Omental fat pad (tissue), 4 donors: ENCODE measurements at places on chromosomes 5 and 9.
A peak's percentile ranks its signal among the peaks of the same experiment; 100 is the strongest.

GRCh38 chr9:36082931-36083330 is 46.2 kb downstream of the RECK start:
- no peak for DNase-seq

DNA sequence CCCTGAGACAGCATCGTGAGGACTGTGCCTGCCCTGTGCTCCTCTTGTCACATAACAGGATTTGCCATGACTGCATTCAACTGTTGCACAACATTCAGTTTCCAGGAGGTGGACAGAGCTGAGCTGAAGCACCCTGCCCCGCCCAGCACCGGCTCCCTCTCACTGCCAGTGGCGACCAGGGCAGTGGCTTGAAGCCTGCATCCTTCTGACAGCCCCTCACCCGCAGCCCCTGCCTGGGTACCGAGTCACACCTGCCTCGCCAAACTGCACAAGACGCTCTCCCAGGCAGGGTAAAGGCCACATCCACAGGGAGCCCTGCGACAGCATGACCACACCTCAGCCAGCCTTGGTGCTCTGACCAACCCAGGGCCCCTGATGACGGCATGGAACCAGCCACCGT is 59.9 kb upstream of the ZNF354A start:
- no peak for DNase-seq

GRCh38 chr5:157993201-157993600 is 134.3 kb upstream of the CLINT1 start:
- no peak for DNase-seq

GRCh38 chr9:91037511-91038482 is 236.2 kb downstream of the SYK start:
- peak; percentile 46 for DNase-seq

DNA sequence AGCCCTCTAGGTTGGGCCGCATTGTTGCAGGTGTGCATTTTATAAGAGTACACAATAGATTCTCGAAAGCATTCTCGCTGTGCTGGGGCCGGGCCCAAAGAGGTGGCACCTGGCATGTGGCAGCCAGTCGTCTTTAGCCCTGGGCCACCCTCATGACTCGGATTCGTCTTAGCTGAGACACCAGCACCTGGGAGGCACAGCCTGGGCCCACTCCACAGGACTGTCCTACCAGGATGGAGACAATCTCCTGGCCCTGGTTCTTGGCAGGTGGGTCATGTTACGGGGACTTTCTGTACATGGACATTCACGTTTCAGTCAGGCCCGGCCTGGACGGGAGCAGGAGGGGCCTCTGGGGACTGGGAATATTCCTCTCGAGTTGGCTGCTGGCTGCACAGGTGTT is 212.5 kb downstream of the FANCC start:
- DNase-seq, result no peak

GRCh38 chr9:92723801-92724323 is 40.8 kb downstream of the BICD2 start:
- no peak for DNase-seq

DNA sequence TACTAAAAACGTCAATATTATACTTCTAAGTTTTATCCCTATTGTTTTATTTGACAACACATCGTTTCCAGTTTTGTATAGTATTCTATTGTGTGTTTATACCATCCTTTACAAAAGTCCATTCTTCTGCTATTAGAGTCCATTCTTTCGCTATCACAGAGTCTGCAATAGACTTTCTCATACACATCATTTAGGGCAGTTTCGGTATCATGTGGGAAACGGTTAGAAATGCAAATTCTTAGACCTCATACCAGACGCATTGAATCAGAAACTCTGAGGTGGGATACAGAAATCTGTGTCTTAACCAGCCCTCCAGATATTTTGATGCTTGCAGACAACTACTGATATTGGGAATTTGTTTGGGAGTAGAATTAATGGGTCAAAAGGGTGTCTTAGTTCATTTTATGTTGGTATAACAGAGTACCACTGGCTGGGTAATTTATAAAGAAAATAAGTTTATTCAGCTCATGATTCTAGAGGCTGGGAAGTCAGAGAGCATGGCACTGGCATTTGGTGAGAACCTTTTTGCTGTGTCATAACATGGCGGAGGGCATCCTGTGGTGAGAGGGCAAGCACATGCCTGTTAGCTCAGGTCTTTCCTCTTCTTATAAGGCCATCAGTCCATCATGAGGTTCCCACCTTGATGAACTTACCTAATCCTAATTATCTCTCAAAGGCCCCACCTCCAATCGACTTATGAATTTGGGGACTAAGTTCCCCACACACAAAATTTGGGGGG is 21.1 kb downstream of the CARTPT start:
- no peak for DNase-seq

DNA sequence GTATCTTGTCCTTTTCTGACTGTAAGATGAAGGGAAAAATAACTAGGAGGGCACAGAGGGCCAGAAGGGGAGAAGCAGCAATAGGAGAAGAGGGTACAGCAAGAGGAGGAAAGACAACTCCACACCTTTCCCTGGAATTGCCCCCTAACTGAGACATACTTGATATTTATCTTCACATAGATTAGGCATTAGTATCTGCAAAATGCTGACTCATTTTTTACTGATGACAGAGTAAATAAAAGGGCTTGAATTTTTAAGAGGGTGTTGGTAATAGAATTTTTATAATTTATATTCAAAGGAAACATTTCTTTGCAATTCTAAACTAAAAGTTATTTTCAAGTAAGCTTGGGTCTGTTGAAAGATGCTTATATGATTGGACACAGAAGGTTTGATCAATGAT is 86.8 kb upstream of the PRRC1 start:
- DNase-seq, result no peak

GRCh38 chr5:142915813-142916424 is 145.7 kb downstream of the ARHGAP26 start:
- no peak for DNase-seq

DNA sequence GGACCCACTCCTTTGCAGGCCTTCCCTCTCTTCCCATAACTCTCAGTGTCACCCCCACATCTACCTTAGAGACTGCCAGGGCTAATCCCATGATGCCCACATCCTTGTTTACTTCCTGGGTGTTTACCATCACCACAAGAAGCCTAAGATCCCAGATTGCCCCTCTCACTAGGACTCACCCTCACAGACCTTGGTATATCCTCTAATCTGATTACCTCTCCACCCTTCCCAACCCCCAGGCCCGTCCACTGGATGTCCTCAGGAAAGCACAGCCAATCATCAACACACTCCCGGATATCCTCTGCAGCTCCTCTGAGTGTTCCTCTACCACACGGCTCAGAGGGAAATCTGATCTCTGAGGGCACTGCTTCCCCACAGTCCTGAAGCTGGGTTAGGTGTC is 91.0 kb downstream of the FOXD1 start:
- no peak for DNase-seq

- no peak for DNase-seq
Observed at GRCh38 chr9:33750307-33750838, 45.0 kb upstream of the PRSS3 start.

- no peak for DNase-seq
Observed at GRCh38 chr5:91174396-91174795, 208.7 kb downstream of the ARRDC3 start.

DNA sequence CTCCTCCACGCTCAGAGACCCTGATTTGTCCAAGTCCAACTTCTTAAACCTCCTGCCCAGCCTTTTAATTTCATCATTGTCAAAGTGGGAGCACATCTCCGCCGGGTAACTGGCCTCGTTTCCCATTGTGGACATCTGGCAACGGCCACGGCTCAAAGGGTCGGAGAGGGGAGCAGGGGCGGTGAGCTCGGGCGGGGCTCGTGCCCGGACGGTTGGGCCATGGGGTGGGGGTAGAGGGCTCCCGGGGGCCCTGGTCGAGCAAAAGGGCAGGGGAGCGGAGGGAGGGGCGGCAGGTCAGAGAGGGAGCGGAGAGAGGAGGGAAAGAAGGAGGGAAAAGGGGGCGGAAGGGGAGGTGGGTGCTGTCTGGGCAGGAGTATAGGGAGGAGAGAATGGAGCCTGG is at the start of gene PPP3R2:
Gene PPP3R2, minus strand, starts transcription at position 174 of the 400 bp plus-strand sequence. Its CDS starts 48 bp downstream, at position 126.
- DNase-seq, result no peak

DNA sequence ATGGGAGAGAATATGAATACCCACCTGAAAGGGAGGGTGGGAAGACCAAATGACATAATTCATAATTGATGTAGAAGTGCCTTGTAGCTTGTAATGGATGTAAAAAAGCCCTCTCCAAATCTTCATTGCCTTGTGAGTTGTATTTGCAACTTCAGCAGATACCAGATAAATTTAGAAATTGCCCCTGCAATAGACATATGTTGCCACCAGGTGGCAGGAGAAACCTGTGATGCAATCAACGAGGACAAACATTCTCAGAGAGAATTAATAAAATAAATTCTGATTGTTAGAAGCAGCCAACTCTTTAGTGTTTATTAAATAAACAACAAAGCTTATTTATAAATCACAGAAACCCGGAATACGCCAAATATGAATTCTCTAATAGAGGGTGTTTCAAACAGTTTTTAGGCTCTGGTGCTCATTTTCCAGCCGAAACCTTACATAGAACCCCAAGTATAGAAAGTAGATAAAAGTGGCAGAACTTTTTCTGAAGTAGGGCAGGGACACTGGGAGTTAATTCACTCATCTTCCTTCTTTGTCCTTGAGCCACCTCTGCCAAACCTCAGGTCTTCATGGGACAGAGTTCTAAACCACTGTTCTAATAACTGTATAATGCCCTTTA is 147.8 kb downstream of the TMEM38B start:
- no peak for DNase-seq

GRCh38 chr9:79868567-79869189 is 296.9 kb downstream of the TLE4 start:
- no peak for DNase-seq

DNA sequence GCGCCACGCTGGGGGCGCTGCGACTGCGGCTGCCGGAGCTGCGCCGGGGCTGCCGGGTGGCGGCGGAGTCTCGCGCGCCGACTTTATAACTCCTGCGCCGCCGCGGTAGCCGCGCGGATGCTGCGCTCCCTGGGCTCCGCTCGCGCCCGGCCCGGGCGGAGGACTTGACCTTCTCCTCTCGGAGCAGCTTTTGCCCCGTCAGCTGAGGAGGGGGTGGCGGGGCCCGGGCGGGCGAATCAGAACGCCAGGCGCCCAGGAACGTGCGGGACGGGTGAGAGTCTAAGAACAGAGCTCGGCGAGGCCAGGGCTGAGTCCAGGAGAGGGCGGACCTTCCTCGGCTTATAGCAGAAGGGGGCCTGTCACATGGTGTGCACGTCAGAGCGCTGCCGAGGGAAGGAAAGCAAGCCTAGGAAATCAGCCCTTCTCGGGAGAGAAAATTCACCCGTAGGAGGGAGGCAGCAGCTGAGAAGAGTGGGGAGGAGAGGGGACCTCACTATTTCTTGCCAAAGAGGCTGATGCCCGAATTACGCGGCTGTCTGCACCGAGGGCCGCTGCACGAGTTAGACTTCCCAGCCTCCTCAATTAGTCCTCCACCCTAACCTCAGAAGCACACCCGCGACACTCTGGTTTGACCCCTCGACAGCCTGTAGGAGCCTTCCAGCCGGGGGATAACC is at the start of gene FOXD1:
Gene FOXD1, minus strand, starts transcription at position 315 of the 674 bp plus-strand sequence. CDS start 415 bp downstream, outside the sequence.
- DNase-seq, result no peak

DNA sequence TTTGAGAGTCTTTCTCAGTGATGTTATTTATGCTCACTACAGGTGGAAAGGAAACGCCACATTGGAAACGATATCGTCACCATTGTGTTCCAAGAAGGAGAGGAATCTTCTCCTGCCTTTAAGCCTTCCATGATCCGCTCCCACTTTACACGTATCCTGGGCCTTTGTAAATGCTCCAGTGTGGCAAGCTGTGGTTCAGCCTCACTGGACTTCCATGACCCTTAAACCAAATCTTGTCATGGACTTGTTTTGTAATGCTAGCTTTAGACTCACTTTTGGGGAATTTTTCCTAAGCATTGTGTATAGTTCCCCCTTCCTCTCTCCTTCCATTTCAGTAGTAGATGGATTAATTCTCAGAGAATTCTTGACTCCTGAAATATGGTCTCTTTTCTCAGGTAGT is 60.9 kb upstream of the SLC2A8 start:
- no peak for DNase-seq

DNA sequence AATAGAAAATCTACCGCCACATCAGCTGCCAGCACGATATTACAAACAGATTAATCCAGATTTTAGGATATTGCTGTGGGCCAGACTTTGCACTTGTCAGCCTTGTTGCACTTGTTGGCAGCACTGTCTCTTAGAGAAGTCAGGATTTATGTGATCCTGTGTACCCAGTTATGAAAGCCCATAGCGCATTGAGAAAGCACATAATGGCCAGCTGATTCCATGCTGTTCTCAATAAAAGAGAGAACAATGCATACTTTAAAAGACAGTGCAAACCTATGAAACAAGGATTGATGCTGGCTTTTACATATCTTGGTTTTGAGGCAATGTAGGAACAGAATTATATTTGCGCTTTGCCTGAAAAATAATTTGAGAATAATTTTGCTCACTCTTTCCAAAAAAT is 140.8 kb downstream of the CEP120 start:
- no peak for DNase-seq

GRCh38 chr9:37417857-37418618 is 4.5 kb upstream of the GRHPR start:
- no peak for DNase-seq

DNA sequence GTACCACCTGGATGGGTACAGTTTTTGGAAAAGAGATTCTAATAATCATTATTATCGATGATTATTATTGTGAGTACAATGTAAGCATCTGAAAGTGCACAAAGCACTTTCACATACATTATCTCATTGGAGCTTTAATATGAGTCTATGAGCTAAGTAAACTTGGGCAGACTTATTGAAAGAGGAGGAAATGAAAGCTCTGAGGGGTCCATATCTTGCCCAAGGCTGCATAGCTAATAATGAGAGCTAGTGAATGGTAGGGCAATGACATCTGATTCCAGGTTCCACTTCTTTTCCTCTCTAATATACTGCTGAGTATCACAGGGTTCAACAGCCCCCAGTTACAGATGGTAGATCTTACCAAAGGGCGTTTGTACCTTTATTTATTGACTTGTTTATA is 26.1 kb downstream of the TIMD4 start:
- DNase-seq, result no peak

DNA sequence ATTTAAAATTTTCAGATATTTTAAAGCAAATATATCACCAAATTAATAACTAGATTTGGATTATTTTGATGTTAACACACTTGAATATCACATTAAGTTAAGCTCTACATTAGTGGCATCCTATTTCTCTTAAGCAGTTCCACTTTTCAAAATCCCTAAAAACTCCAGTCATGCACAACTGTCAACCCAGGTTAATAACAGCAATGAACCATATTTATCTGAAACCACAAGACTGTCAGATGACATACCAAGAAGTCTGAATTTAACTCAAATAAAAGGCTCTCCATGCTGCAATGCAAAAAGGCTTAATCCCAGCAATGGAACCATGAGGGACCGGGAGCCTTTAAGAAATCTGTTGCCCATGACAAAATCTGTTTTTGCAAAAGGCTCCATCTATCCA is 27.5 kb downstream of the FNIP1 start:
- no peak for DNase-seq

- no peak for DNase-seq
Observed at GRCh38 chr5:7763621-7764072, 87.3 kb downstream of the CFAP90 start.
